ENCODE measurements at places on chromosomes 11 and 22.
A peak's percentile ranks its signal among the peaks of the same experiment; 100 is the strongest.

- DNase-seq = no peak
Measured at GRCh38 chr11:128691802-128692752, 1.8 kb upstream of the FLI1 start.

DNA sequence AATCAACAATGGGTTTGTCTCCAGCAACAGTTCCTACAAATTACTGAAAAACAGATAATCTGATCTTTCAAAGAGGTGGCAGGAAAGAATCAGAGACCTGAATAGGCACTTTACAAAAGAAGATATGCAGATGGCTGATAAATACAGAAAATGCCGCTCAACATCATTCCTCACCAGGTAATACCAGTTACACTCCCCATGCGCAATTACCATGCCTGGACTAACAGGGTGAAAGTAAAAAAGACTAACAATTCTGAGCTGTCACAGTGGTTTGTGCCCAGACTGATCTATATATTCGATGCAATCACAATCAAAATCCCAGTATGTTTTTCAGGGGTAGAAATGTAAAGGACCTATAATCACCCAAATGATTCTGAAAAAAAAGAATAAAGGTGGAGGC, 10.0 kb downstream of the SNX32 start:
- no peak for DNase-seq

- DNase-seq = no peak
Measured at GRCh38 chr11:133649040-133649439, 116.7 kb upstream of the OPCML start.

- no peak for DNase-seq
Measured at GRCh38 chr11:46710821-46711269, 8.2 kb upstream of the F2 start.

- peak; percentile 9 for DNase-seq
Measured at GRCh38 chr11:6556139-6556949, 47.1 kb downstream of the RRP8 start.

- no peak for DNase-seq
Measured at GRCh38 chr11:7530013-7530640, 16.3 kb downstream of the PPFIBP2 start.

DNA sequence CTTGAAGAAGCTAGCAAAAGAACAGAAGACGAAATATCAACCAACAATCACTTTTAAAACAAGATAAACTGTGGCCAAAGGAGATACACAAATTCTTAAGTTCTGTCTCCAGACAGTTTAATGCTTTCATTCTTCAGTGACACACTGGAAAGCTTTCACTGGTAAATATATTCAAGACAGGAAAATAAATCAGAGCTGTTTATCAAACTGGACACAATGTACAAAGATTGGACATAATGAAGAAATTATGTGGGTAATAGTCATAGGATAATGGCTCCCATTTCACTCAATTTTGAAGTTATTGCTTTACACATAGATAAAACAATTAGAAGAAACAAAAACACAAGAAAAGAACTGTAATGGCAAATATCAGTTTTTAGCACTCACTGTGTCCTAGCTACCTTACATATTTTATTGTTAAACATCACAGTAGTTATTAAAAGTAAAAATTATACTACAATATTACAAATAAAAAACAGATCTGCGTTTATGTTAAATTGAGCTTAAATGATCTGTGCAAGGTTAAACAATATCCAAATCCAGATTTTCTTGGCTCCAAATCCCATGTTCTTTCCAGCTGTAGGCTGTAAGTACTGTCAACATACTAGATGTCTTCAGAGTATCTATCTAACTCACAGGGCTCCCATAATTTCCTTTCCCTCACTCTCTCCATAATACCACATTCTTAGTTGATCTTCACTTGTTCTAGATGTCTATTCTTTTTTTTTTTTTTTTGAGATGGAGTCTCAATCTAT, 38.6 kb upstream of the NOX4 start:
- no peak for DNase-seq

DNA sequence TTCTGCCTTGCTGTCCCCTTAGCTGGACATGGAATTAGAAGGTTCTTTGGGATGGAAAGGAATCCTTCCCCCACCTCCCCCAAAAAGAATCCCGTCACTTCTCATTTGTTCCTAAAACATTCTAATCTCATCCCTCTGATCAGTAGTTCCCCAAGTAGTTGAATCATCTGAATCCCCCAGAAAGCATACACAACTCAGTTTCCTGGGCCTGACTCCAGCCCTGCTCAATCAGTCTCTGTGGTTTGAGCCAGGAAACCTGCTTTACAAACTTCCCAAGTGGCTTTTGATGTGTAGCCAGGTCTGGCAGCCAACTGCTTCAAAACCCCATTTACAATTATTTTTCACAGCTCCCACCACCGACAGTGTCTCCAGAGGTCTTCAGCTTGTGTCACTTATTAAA, 20.2 kb downstream of the C22orf31 start:
- DNase-seq = no peak

DNA sequence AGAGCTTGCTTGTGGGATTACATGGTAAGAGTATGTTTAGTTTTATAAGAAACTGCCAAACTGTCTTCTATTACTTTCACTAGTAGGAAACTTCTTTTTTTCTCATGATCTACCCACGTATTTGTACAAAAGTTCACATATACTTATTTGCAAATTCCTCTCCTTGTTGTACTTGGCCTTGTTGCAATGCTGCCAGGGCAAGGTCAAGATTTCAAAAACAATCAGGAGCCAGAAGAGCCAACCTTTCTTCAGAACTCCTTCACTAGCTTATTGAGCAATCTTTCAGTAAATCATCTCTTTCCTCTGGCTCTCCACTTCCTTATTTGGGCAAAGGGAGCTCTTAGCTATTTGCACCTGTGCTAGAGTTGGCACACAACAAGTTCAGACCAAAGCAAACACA, 9.7 kb downstream of the SRSF8 start:
- peak; percentile 9 for DNase-seq

DNA sequence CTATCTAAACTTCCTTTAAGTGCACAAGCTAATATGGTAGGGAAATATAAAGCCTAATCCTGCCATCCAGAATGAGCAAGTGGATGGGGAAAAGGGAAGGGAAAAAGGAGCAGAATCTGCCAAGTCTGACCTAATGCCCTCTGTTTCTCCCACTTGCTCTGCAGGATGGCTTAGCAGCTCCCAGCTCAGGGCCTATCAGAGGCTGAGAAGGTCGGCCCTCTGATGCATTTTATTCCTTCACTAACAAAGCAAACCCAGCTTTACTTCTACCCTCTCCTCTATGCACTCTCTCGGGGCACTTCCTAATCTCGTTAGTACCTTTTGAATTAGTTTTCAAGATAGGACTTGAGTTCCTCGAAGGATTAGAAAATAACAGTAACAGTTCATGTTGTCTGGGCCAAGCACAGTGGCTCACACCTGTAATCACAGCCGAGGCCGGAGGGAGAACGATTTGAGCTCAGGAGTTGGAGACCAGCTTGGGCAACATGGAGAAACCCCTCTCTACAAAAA, 9.9 kb upstream of the OR51V1 start:
- DNase-seq = no peak
